ENCODE measurements at places on chromosomes 2 and 18.

- DNase-seq = no peak
Measured at GRCh38 chr2:12587228-12587627, 129.5 kb upstream of the TRIB2 start.

GRCh38 chr2:65458999-65459398, 26.6 kb upstream of the SPRED2 start:
- DNase-seq = no peak

- DNase-seq = no peak
Measured at GRCh38 chr2:45841752-45842407, 190.4 kb downstream of the PRKCE start.

DNA sequence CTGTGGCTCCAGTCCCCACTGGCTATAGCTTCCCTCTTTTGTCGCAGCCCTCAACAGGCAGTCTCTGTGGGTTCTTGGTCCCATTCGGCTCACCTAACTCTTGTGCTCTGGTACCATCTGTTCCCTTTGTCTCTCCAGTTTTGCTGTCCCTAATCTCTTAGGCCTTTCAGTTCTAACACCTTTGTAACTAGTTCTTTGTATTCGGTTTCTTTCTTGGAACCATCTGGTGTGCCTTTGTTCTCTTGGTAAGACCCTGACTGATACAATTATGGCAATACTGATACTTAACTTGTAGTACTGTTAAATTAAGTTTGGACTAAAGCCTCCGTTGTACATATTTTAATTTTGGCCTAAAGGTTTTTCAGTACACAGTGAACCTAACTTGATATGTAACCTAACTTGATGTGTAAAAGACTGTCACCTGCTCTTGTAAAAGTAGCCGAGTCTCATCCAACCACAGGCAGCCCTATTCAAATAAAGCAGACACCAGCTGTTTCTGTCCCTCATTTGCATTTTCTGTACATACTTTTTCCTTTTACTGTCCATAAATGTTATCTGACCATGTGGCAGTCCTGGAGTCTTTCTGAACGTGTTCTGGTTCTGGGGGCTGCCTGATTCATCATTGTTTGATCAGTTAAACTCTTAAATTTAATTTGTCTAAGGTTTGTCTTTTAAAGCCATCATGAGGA, 4.8 kb upstream of the MRPL44 start:
- no peak for DNase-seq

DNA sequence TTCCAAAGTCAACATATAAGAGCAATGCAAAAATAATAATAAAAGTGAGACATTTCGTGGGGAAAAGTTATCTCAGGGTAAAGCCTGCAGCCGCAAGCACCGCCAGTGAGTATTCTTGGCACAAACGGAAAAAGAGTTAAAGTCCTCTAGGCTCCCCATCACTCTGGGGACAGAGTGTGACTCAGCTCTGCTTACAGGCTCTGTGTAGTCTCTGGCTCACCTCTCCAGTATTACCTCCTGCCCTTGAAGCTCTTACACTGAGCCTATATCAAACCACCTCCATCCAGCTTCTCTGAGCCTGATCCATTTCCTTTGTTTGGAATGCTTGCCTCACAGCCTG, 55.5 kb downstream of the MTHFD2 start:
- no peak for DNase-seq

DNA sequence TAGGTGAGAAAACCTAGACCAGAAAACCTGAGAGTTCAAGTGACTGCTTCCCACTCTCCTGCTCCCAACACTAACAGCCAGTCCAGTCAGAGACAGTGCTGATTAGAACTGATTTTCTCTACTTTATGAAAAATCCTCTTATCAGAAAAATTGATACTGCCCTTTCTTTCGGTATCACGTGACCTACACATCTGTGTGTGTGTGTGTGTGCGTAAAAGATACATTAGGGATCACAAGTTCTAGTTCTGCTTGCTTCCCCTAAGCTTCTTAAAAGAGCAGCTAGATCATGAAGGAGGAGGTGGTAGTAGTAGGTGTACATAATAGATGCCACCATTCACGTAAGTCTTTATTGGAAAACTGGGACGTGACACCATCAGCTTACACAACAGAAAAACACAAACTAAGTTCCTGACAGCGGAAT, 1.5 kb downstream of the ARL5A start:
- no peak for DNase-seq

DNA sequence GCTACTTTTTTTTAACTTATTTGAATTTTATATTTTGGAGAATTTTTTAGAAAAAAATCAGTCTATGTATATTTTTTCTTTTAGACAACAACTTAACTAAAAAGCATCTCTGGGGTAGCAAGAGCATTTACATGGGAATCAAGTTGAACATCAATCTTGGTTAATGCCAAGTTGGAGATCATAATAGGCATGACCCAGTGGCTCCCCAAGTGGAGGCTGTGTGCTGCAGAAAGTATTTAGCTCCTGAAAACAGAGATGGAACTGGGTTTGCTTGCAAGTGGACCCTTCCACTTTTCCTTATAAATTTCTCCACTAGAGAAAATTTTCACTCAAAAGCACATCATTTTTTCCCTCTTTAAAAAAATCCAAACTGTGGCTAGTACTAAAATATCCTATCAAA, 23.9 kb upstream of the CAVIN2 start:
- no peak for DNase-seq

- DNase-seq = no peak
Measured at GRCh38 chr2:119022678-119023077, 80.7 kb downstream of the MARCO start.

DNA sequence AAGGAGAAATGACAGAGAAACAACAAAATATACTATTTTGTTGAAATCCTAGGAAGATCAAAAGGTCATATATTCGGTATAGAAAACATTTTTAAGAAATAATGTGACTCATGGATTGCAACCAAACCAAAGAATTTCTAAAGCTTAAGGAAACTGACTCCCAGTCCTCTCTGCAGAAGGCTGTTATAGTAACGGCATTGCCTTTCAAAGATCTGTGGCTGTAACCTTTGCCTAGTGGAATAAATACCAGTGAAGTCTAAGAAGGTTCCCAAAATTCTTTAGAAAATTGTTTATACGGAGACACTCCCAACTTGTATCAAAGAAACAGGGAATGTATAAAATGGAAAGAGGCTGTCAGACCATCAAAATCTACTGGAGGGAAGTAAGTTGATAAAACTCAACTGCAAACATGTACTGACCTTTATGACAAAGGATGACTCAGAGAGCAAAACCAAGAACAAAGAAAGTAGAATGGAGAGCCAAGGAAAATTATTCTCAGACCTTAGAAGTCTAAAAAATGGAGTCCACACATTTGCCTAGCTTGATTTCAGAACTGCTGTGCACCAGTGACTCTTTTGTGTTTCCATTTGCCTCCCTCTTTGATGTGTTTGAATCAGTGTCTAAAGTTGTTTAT, 48.6 kb upstream of the FSIP2 start:
- DNase-seq = no peak

GRCh38 chr18:24918257-24918656, 433.7 kb downstream of the ZNF521 start:
- DNase-seq = no peak

GRCh38 chr18:49319590-49319989, 140.9 kb downstream of the DYM start:
- peak; percentile 20 for DNase-seq

DNA sequence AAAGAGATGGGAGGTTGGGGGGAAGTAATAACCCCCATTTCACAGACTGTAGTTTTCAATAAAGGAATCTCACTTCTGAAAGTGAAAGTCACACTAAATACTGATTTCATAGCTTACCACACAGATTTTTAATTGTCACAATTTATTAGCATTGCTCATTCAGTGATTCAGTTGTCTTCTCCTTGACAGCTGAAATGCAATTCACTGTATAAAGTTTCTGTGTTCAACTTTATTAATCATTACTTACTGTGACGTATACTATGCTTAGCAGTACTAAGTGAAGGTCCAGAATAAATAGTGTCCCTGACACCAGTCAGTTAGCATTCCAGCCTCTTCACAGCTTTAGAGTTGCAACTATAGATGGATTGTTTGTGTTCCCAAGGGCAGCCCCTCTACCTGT, 324.1 kb upstream of the CRIM1 start:
- DNase-seq = no peak

GRCh38 chr2:88190808-88191721, 20.9 kb downstream of the THNSL2 start:
- peak; percentile 83 for DNase-seq

DNA sequence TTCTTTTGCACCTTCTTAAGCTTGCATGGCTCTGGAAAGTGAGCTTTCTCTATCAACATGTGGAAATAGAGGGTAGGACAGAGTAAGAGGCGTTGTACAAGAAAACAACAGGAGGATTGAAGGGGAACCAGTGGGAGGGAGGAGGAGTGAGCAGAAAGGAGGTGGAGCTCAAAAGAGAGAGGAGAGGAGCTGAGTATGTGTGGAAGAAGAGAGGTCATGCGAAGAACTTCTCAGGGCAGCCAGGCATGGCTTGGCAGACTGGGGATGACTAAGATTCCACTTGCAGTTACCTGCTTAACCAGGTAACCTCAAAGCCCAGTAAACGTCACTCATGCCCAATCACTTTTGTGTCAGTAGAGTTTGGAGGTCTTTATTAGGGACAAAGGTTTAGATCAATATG, 105.1 kb downstream of the BCL2L11 start:
- no peak for DNase-seq

DNA sequence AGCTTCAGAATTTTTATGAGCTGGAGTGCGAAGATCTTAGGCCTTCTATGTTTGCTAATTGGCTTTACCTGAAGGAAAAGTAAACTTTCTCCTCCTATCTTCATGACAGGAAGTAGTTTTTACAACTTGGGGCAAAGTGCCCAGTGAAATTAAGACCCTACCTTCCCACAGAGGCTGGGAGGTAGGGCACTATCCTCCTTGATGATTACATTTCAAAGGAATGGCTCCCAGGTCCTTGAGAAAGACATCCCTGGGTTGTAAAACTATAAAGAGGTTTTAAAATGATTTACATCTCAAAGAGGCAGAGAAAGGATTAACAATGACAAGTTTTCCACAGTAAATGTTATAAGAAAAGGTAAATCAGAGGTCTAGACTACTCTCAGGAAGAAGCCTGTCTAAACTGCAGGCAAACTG, 155.8 kb downstream of the CDH7 start:
- peak; percentile 6 for DNase-seq

GRCh38 chr18:42028247-42028832, 73.3 kb downstream of the PIK3C3 start:
- DNase-seq = peak; percentile 33

DNA sequence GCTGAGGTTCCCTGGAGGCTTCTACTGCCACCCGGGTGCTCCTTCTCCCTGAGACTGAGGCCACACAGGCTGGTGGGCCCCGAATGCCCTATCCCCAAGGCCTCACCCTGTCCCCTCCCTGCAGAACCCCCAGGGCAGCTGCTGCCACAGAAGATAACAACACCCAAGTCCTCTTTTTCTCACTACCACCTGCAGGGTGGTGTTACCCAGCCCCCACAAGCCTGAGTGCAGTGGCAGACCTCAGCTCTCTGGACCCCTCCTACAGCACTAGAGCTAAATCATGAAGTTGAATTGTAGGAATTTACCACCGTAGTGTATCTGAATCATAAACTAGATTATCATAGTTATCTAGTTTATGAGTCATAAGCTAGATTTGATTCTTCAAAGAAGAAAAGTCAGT, 7.3 kb upstream of the CENPA start:
- DNase-seq = no peak

DNA sequence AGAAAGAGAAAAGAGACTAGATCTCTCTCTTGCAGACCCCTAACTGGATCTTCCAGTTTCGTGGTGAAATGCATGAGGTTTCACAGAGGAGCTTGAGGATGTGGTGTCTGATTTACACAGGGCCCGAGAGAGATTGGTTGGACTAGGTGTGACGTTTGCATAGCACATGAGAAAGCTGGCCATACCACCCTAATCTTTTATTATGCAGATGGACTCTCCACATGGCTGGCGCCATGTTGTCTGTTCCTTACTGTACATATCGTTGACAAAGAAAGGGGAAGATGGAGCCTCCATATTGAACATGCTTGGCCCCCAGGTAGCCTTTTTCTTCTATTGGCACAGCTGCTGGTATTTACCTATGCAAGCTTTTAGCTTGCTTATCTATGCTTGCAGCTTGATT, 27.5 kb upstream of the PGAP1 start:
- no peak for DNase-seq

- DNase-seq = no peak
Measured at GRCh38 chr2:109153807-109154206, 24.8 kb downstream of the SH3RF3 start.

DNA sequence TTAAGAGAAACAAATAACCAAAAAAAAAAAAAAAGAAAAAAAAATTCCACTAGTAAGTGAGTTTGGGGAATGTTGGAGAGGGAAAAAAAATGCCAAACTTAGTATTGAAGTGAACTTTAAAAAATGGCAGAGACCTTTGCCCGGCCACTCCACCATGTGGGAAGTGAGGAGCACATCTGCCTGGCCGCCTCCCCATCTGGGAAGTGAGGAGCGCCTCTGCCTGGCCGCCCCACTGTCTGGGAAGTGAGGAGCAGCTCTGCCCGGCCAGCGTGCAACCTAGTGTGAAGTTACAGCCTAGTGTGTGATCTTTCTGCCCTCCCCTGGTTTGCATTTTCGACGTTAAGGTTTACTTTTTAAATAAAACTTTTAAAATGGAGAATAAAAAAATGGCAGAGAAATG, 33.9 kb upstream of the VIT start:
- no peak for DNase-seq

DNA sequence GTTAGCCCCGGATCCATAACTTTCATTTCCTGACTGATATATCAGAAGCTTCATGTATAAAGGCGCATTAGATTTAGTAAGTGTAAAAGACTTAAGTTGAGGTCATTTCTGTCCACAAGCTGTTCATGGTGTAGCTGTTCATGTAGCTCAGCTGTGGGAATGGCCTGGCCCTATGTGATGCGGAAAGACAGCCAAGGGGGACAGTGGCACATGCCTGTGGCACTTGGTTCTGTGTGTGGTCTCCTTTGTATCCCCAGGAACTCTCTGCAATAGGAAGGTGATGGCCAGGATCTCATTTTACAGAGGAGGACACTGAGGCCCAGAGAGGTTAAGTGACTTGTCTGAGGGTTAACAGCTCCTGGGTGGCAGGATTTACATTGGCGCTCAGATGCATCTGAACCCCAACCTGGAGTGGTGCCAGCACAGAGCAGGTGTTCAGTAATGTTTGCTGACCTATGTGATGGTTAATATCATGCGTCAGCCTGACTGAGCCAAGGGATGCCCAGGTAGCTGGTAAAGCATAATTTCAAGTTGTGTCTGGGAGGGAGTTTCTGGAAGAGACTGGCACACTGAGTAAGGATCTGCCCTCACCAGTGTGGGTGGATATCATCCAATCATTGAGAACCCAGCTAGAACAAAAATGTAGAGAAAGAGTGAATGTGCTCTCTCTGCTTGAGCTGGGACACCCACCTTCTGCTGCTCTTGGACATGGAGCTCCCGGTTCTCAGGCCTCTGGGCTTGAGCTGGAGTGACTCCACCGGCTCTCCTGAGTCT, 25.4 kb downstream of the HPCAL1 start:
- DNase-seq = no peak
